ENCODE measurements at places on chromosomes 12 and 14.

- DNase-seq = no peak
Observed at GRCh38 chr14:44963044-44963528, 1.1 kb downstream of the TOGARAM1 start.

DNA sequence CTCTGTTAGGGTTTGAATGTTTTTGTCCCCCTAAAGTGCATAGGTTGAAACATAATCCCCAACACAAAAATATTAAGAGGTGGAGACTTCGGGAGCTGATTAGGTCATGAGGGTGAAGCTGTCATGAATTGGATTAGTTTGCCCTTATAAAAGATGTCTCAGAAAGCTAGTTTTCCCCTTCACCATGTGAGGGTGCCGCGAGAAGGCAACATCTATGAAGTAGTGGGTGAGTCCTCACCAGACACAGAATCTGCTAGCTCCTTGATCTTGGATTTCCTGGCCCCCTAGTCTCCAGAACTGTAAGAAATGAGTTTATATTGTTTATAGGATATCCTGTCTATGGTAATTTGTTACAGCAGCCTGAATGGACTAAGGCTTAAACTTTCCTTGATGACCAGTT, 301.5 kb upstream of the ATP2B1 start:
- DNase-seq = no peak

- DNase-seq = no peak
Observed at GRCh38 chr12:101655393-101655792, 42.0 kb upstream of the CHPT1 start.

GRCh38 chr12:114626-115211, 48.2 kb downstream of the IQSEC3 start:
- no peak for DNase-seq

- DNase-seq = no peak
Observed at GRCh38 chr14:104249089-104249488, 110.7 kb downstream of the KIF26A start.

DNA sequence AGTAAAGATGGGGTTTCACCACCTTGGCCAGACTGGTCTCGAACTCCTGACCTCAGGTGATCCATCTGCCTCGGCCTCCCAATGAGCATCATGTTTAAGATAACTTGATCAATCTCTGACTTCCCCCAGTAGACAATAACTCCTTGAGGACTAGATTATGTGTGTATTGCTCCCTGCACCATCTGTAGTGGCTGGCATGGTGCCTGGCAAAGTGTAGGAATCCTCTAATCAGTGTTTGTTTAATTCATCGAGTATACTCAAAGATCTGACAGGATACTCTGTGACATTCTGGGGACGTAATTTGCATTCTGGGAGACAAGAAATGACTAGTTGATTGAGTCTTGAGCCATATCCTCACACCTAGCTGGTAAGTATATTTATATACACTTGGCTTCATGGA, 873.5 kb upstream of the TMEM132C start:
- no peak for DNase-seq

DNA sequence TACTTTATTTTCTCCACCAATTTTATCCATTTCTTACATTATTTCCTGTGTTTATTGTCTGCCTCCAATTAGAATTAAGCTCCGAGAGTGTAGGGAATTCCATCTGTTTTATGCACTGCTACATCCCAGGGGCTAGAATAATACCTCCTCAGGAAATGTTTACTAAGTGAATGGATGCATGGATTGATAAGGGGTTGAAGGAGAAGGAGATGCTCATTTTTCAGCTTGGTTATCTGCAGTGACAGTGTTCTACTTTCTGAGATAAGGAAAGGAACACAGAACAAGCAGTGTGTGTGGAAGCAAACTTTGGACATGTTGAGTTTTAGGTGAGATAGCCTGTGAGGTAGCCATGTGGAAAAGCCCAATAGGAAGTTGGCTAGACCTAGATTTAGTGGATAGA, 164.6 kb upstream of the HMGA2 start:
- DNase-seq = no peak

DNA sequence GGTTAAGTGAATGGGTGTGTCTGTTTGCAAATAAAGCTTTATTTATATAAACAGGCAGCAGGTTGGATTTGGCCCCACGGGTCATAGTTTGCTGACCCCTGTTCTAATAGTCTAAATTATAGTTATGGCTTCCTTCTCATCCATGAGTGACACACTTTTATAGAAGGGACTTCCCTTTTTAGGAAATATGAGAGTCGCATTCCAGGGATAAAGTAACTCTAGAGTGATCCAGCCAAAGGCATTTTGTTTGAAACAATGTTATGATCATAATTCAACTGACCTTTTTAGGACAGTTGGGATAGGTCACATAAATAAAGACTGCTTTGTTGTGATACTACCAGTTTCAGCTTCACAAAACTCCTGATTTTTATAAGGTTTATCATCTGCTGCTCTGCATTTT, 87.9 kb downstream of the ALX1 start:
- DNase-seq = no peak

- peak; percentile 66 for DNase-seq
Observed at GRCh38 chr12:71440345-71440762, 756 bp downstream of the LGR5 start.

- DNase-seq = no peak
Observed at GRCh38 chr14:55451398-55451797, 11.0 kb upstream of the TBPL2 start.

- DNase-seq = no peak
Observed at GRCh38 chr14:41668356-41668755, 61.7 kb downstream of the LRFN5 start.

GRCh38 chr12:89250213-89250612, 102.1 kb downstream of the DUSP6 start:
- DNase-seq = no peak

DNA sequence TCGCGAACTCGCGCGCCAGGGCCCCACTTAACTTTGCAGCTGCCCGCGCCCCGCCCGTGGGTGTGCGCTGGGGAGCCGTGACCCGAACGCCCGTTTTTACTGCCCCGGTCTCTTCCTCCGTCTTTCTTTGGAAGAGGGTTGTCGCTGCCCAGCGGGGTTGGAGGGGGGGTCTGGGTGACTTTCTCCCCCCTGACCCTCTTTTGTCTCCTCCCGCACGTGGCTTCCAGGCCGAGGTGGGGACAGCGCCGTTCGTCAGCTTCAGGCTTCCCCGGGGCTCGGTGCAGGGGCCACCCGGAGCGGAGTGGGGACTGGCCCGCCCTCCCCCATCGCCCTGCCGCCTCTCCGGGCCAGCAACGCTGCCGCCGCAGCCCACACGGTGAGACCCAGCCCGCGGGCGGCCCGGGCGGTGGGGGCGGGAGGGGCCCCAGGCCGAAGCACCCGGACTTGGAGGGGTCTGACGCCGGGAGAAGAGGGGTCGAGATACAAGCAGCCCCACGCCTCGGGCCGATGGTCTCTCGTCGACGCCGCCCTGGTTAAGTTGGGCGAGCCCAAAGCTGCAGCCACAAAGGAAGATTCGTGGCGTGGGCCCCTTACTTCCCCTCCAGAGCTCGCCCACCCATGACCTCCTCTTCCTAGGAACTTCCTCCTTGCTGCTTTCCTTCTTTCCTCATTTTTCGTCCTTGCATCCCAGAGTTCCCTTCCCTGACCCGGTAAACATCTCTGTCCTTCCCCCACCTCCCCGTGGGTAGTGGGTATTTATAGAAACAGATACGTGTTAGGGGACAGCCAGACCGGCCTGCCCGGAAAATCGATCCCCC, 1.2 kb downstream of the DYRK2 start:
- peak; percentile 68 for DNase-seq

DNA sequence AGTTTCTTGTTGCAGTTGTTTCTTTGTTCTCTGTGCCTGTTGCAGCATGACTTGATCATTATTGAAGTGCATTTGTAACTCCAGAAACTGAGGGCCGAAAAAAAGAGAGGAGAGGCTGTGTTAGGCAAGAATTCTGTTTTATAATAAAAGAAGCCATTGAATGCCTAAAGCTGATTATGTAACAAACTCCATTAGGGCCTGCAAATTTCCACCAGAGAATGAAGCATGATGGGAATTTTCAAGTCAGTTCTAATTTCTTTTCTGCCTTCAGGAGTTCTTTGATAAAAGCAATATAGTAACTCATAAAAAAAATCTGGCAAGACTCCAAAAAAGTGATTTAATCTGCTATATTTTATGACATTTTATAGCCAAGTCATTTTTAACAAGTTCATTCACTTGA, 156.7 kb upstream of the RASSF8 start:
- no peak for DNase-seq

DNA sequence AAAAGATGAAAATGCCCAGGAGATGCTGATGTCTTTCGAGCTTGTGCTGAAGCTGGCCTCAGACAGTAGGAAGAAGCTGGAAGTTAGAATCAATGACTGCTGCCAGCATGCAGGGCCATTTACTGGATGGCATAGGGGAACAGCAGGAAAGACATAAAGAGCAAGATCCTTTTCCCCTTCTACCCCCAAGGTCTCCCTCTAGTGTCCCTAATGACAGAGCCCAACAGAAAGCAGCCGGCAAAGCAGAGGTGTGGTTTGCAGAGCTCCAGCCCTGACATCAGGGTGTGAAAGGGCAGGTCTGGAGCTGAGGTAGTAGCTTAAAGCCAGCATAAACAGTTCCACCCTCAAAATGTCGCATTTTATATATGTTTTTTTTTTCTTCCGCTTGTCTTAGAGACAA, 1560.7 kb upstream of the TMEM132C start:
- no peak for DNase-seq

GRCh38 chr14:69619012-69619411, 7.6 kb downstream of the SUSD6 start:
- no peak for DNase-seq

GRCh38 chr12:34600592-34601462, 578.5 kb downstream of the ALG10 start:
- DNase-seq = peak; percentile 22

DNA sequence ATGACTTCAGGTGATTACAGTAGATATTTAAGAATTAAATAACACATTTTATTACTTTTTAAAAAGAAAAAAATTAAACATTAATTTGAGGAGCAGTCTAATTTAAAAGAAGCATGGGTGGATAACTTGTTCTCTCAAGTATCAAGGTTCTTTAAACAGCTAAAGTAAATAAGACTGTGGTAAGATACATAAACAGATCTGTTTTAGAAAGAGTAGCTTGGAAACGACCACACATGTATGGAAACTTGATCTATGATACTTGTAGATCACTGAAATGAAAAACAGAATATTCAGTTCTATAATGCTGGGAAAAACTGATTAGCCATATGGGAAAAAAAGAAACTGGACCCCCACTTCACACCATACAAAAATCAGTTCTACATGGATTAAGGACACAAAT, 36.0 kb downstream of the TC2N start:
- DNase-seq = no peak

DNA sequence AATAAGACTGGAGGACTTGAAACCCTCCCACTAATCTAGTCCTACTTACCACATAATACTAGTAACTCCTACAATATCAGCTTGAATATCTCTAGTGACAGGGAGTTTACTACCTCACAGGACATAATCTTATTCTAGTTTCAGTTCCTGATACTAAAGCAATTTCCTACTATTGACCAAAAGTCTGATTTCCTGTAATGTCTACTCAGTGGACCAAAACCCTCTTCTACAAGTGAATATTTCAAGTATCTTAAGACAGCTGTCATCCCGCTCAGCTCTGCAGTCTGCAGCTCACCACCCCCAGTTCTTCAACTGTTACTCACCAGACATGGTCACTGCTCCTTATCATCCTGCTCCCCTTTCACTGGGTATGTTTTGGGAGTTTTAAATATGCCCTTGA, 70.8 kb upstream of the TMCC3 start:
- DNase-seq = no peak

DNA sequence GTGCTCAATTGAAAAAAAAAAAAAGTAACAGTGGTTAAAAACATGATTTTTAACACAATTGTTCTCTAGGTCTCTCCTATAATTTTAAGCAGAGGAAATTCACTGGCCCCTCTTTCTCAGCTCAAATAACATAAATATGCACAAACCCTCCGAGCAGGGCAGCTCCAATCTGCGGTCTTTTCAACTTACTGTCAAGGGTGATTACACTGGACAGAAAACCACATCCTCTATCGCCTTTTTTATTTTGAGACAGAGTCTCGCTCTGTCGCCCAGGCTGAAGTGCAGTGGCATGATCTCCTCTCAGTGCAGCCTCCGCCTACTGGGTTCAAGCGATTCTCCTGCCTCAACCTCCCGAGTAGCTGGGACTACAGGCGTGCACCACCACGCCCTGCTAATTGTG, 16.5 kb upstream of the GABARAPL1 start:
- no peak for DNase-seq

- DNase-seq = no peak
Observed at GRCh38 chr14:71687166-71687831, 244.9 kb upstream of the RGS6 start.

GRCh38 chr14:53740570-53740969, 216.1 kb downstream of the BMP4 start:
- no peak for DNase-seq

GRCh38 chr12:119307747-119308146, 26.8 kb upstream of the CCDC60 start:
- no peak for DNase-seq

GRCh38 chr12:15323480-15323879, 1.2 kb downstream of the PTPRO start:
- DNase-seq = no peak

DNA sequence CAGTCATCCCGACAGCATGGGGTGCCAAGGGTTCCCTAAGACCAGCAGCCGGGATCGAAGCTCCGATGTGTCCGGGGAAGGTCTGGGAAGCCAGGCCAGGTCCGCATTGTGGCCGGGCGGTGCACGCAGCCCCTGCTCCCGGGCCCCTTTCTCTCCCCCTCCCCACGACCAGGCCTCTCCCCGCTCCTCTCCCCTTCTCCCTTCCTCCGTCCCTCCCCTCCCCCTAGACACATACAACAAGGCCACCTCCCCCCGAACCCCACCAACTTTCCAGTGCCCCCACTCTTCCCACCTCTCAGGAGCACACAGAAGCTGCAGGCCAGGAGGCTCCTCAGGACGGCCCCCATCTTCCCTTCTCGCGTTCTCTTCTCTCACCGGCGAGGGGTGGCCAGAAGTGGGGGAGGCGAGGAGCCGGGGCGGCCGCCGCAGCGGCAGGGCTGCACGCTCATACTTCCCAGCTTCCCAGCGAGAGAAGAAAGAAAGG, 413 bp downstream of the LRP6 start:
- no peak for DNase-seq

DNA sequence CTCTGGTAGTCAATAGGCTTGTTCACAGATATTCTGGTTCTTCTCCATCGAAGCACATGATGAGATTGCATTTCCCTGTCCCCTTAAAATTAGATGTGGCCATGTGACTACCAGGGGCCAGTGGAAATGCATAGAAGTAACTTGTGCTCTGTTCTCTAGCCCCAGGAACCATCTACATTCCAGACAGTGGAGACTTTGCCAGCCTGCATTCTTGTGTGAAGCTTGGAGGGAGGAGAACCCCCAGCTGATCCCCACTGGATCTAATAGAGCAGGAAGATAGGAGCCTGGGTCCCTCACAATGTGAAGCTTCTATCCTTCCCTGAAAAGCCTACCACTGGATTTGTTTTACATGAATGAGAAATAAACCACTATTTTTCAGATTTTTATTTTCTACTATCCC, 130.1 kb downstream of the KITLG start:
- DNase-seq = no peak

- DNase-seq = no peak
Observed at GRCh38 chr14:31229009-31229408, 21.4 kb upstream of the HECTD1 start.

All from ecto neural progenitor cell (in vitro differentiated cells).